ENCODE measurements at places on chromosomes 2 and 18. TPM values are rescaled to one million over a fixed set of nuclear protein-coding genes. Genes with fewer than 3 reads are reported as not detected.

The CABYR gene
- 20.1 TPM for total RNA-seq

The TTN gene
- 9.7 TPM for total RNA-seq

The TEX51 gene
- total RNA-seq, result not detected

The GPBAR1 gene
- total RNA-seq, result 0.63 TPM

The RAPGEF4 gene
- 1.4 TPM for total RNA-seq

The ASTL gene
- 0.60 TPM for total RNA-seq

DNA sequence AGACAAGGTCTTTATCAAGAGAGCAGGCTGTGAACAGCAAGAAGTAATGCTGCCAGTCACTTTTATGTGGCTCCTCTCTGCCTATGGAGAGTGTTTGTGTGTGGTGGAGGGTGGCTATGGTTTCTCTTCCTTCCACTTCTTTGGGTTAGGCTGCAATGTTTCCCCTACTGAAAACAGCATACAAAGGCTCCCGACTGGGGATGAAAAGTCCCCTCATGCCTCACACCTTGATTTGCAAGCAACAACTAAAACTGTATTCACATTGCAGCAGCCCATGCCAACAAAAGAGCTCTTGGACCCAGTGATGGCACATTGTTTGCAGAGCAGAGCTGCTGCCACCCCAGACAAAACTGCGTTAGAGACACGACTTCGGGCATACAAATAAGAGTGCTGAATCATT is 301.6 kb downstream of the SLC8A1 start:
- DNase-seq, result no peak
- no peak overlapping the region for H3K27ac ChIP-seq
- no peaks in the 10 kb centered on the region for H3K36me3 ChIP-seq
- no peak overlapping the region for H3K4me3 ChIP-seq

GRCh38 chr18:371609-371982 is 103.7 kb upstream of the THOC1 start:
- peaks cover 5% of the 10 kb centered on the region for H3K4me1 ChIP-seq
- H3K36me3 ChIP-seq, result no peaks in the 10 kb centered on the region
- H3K4me3 ChIP-seq, result no peak overlapping the region

DNA sequence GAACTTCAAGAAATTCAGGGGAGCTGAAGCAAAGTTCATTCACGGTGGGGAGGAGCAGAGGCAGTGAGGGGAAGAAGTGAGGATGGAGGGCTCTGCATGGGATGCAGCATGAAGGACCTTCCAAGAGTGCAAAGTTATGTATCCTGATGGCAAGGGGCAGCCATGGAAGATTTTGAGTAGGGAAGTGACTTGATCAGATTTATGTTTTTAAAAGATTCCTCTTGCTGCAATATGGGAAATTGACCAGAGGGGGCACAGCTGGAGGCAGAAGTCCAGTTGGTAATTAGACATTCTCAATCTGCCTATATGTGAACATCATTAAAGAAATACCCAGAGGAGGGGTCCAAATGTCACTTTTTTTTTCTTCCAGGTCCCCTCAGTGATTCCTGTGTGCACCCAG is 21.5 kb upstream of the ANXA4 start:
- peaks cover 22% of the 10 kb centered on the region for H3K4me1 ChIP-seq
- no peak for DNase-seq
- H3K27ac ChIP-seq, result no peak overlapping the region

- H3K27me3 ChIP-seq, result no peaks in the 10 kb centered on the region
- no peaks in the 10 kb centered on the region for H3K36me3 ChIP-seq
- H3K4me1 ChIP-seq, result no peaks in the 10 kb centered on the region
- no peak for DNase-seq
Observed at GRCh38 chr2:130252880-130253645, 54.8 kb upstream of the TUBA3E start.

GRCh38 chr2:601806-602455 is 75.3 kb downstream of the TMEM18 start:
- H3K36me3 ChIP-seq, result no peaks in the 10 kb centered on the region
- H3K4me3 ChIP-seq, result no peak overlapping the region
- H3K27ac ChIP-seq, result no peak overlapping the region
- no peaks in the 10 kb centered on the region for H3K4me1 ChIP-seq
- H3K27me3 ChIP-seq, result no peaks in the 10 kb centered on the region

- H3K36me3 ChIP-seq, result no peaks in the 10 kb centered on the region
- H3K27me3 ChIP-seq, result no peaks in the 10 kb centered on the region
- H3K4me3 ChIP-seq, result peak overlapping the region; percentile 93
- H3K4me1 ChIP-seq, result peaks cover 10% of the 10 kb centered on the region
- H3K27ac ChIP-seq, result no peak overlapping the region
- no peak for DNase-seq
Observed at GRCh38 chr2:195658541-195658890, 1.5 kb downstream of the SLC39A10 start.

DNA sequence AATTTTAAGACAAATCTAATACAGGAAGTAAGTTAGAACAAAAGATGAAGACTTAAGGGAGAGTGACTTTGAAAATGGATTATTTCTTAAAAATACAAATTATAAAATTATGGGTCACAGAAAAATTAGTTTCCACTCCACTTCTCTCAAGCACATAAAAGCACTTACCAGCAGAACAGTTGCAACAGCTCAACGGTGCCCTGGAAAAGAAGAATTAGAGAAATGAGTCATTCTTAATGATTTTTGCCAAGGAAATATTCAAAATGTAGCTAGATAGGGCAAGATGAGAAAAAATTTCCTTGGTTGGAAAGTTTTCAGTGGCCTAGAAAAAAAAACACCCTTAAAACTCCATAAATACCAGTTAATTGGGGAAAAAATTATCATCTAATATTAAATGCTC is 2185.6 kb upstream of the CELF4 start:
- peaks cover 16% of the 10 kb centered on the region for H3K36me3 ChIP-seq
- H3K4me1 ChIP-seq, result no peaks in the 10 kb centered on the region
- H3K27me3 ChIP-seq, result no peaks in the 10 kb centered on the region
- no peak overlapping the region for H3K27ac ChIP-seq

- peak overlapping the region; percentile 59 for H3K4me3 ChIP-seq
- H3K4me1 ChIP-seq, result peaks cover 32% of the 10 kb centered on the region
- H3K36me3 ChIP-seq, result no peaks in the 10 kb centered on the region
Observed at GRCh38 chr2:19356545-19357401, 1.6 kb downstream of the OSR1 start.

DNA sequence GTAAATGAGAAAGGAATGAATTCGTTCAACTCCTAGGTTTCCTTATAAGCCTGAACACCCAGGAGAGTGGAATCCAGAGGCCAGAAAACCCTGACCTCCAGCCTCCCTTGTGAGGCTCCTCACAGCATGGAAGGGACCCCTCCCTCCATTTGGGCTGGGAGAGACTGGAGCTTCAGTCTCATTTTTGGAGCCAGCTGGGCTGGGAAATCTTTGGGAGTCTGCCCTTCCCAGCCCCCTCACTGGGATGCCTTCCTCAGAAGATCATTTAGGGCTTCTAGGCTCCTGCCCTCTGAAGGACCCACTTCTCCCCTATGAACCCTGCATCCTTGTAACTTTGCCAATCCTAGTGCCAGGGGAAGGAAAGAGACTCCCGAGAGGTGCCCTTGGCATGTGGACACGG is 346.1 kb downstream of the CYP26B1 start:
- DNase-seq, result no peak
- no peaks in the 10 kb centered on the region for H3K27me3 ChIP-seq
- H3K4me1 ChIP-seq, result no peaks in the 10 kb centered on the region
- H3K27ac ChIP-seq, result no peak overlapping the region

- no peaks in the 10 kb centered on the region for H3K36me3 ChIP-seq
- H3K27ac ChIP-seq, result no peak overlapping the region
- no peak for DNase-seq
- no peaks in the 10 kb centered on the region for H3K4me1 ChIP-seq
- H3K27me3 ChIP-seq, result no peaks in the 10 kb centered on the region
- no peak overlapping the region for H3K4me3 ChIP-seq
Observed at GRCh38 chr2:19762142-19762541, 139.6 kb downstream of the TTC32 start.

DNA sequence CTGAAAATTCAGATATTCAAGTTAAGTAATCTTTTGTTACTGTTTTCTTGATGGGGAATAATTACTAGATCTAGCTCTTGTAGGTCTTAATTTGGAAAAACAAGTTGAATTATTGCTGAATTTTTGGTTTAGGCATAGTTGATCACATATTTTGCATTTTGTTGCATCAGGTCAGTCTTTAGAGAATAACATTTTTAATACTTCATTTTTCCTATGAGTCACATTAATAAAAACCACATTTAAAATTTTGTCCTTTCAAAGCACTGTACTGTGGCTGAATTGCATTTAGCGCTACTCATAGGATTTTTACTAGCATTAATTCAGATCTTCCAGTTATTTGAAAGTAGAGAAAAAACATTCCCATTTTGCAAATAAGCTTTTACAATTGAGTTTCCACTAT is 23.2 kb downstream of the MAP4K4 start:
- DNase-seq, result no peak
- H3K27me3 ChIP-seq, result no peaks in the 10 kb centered on the region

GRCh38 chr2:18592372-18592771 is 3.0 kb upstream of the NT5C1B start:
- no peak overlapping the region for H3K27ac ChIP-seq
- H3K4me1 ChIP-seq, result no peaks in the 10 kb centered on the region
- no peaks in the 10 kb centered on the region for H3K27me3 ChIP-seq
- no peaks in the 10 kb centered on the region for H3K36me3 ChIP-seq
- DNase-seq, result no peak

- peaks cover 54% of the 10 kb centered on the region for H3K36me3 ChIP-seq
- no peak overlapping the region for H3K27ac ChIP-seq
- H3K27me3 ChIP-seq, result no peaks in the 10 kb centered on the region
Observed at GRCh38 chr2:240781471-240782220, 38.4 kb downstream of the KIF1A start.

DNA sequence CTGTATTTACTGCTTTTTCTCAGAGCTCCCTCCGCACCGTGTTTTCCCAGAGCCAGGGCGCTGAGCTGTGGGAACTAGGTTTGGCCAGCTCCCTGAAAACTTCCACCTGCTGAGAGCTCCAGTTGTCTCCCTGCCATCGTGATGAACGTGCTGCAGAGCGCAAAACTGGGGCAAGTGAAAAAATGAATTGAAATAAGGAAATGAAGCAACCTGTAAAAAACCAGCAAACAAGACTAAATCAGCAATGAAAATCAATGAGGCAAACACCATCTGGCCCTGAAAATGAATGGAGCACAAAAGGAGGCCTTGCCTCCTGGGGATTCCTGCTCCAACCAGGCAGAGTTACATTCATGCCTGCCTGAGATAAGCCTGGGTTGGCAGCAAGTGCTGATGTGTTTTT is 129.9 kb downstream of the MARCHF4 start:
- H3K4me1 ChIP-seq, result peaks cover 6% of the 10 kb centered on the region
- DNase-seq, result no peak
- H3K36me3 ChIP-seq, result no peaks in the 10 kb centered on the region
- H3K4me3 ChIP-seq, result no peak overlapping the region
- H3K27ac ChIP-seq, result peak overlapping the region; percentile 6
- H3K27me3 ChIP-seq, result no peaks in the 10 kb centered on the region

GRCh38 chr2:202034249-202035088 is 814 bp downstream of the FZD7 start:
- H3K27ac ChIP-seq, result peak overlapping the region; percentile 80
- no peaks in the 10 kb centered on the region for H3K27me3 ChIP-seq
- peak overlapping the region; percentile 78 for H3K4me3 ChIP-seq
- no peak for DNase-seq
